GM19239 (cell line): ENCODE measurements at places on chromosomes 6 and 20.

GRCh38 chr20:48211238-48211637 is 426.0 kb upstream of the SULF2 start:
- DNase-seq, result no peak

- DNase-seq, result no peak
Observed at GRCh38 chr20:36341331-36342020, 35.3 kb downstream of the DLGAP4 start.

GRCh38 chr6:1310628-1311399 is 1.1 kb upstream of the FOXQ1 start:
- DNase-seq, result no peak

DNA sequence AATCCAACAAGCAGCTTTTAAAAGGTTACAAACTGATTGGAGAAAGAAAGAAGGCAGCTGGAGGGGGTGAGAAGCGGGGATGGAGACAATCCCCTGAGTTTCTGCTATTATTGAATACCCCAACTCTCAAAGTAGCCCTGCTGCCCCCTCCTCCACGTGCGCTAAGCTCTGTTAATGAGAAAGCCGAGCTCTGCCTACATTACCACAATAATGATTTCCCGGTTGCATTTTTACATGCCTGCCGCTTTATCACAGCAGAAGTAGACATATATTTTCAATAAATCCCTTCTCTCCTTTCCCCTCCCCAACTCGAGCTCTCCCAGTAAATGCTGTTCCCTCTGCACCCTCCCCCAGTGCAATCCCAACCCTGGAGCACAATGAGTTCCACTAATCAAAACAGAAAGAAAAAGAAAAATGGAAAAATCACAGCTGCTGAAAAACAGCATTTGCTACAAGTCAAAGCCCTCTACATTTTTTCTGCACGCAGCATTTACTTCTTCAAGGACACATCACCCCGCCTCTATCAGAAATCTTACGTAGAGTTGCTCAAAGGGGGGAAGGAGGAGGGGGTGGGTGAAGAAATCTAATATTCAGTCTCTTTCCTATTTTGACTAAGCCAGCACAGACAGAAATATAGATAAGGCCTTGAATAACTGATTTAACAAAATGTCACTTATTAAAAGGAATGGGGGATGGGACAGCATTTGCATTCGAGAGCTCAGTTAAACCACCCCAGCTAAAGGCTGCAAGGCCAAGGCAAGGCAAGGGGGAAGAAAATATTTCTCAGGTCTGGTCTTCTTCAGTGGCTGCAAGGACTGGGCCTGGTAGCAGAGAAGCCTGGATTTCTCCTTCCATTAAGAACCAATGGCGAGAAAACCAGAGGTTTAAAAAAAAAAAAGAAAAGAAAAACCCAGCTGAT is 10.7 kb downstream of the TRERF1 start:
- DNase-seq, result no peak

DNA sequence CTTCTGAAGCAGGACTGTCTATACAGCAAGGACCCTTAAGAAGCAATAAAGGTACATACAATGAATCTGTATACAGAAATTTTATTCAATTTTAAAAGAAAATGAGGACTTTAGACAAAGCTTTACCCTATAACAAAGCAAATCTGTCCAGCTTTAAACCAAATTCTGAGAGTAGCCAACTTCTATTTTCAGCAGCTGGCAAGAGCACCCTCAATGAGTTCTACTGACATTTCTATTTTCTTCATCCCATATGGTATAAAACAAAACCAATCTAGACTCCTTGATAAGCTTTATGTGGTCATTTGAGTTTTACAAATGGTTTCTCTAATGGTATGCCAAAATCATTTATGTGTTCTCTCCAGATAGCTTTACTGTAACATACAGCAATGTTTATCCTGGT is 12.7 kb downstream of the CPNE1 start:
- no peak for DNase-seq

GRCh38 chr6:160139420-160139851 is 17.8 kb downstream of the SLC22A1 start:
- no peak for DNase-seq

- no peak for DNase-seq
Observed at GRCh38 chr6:89032599-89032998, 48.0 kb upstream of the PNRC1 start.

DNA sequence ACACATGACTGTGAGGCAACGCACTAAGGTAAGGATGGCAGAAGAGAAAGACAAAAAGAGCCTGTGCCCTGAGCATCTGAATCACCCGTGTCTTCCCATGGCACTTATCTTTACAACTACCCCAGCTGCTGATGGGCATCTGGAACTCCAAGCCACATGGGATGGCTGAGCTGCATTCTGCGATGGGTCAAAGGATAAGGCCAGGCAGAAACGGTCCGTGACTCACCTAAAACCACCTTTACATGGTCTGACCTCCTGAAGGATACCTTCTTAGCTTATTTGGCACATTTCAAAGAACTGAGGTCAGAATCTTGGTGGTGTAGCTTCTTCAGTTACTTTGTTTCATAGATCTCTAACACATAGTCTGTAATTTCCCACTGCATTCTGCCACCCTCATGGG is 99.7 kb downstream of the DNAH8 start:
- no peak for DNase-seq

- DNase-seq, result no peak
Observed at GRCh38 chr6:164104432-164104831, 689.9 kb downstream of the QKI start.
